Cardiac muscle cell (in vitro differentiated cells and primary cell): ENCODE measurements at places on chromosomes 2 and 18. TPM values are rescaled to one million over a fixed set of nuclear protein-coding genes. Genes with fewer than 3 reads are reported as not detected.
A peak's percentile ranks its signal among the peaks of the same experiment; 100 is the strongest.

- DNase-seq, result no peak
These were observed 88.8 kb downstream of the FHOD3 start for GRCh38 chr18:36386150-36386920.

DNAH6 gene
- total RNA-seq, result 0.18 and 0.66 TPM in 2 replicates

- DNase-seq, result no peak
These were observed 34.3 kb downstream of the GIGYF2 start for GRCh38 chr2:232731470-232731869.

IL1R2 gene
- not detected in 2 replicates for total RNA-seq

DNA sequence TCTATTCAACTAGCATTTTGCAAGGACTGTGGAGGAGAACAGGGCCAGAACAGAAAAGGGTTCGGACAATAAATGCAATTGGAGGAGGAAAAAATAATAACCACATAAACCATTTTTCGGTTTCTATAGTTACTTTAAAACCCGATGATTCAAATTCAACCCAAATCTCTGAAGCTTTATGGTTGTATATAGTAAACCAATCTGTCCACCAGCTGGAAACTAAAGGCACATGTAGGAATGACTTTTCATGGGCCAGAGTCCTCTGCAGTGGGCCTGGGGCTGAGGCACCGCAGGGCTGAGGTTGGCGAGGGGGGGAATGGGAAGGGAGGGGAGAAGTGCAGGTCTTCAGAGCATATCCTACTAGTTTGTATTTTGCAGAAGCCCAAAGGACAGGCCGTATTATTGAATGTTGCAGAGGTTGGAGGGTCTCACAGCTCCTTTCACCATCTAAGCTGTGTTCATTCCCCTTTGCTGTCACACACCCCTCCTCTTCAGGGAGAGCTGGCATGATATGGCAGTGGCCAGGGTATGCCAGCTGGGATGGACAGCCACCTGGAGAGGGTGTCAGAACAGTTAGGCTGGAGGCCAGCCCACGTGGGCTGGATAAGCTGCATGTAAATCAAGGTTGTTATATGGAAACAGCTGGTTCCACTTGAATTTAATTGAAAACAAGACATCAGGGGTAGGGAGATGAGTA lies 267.1 kb downstream of the PRKCE start:
- no peak for DNase-seq

GRCh38 chr2:107989445-107989844 lies 3.1 kb downstream of the SLC5A7 start:
- no peak for DNase-seq

- DNase-seq, result no peak
These were observed 10.1 kb upstream of the CERS6 start for GRCh38 chr2:168445960-168446359.

DNA sequence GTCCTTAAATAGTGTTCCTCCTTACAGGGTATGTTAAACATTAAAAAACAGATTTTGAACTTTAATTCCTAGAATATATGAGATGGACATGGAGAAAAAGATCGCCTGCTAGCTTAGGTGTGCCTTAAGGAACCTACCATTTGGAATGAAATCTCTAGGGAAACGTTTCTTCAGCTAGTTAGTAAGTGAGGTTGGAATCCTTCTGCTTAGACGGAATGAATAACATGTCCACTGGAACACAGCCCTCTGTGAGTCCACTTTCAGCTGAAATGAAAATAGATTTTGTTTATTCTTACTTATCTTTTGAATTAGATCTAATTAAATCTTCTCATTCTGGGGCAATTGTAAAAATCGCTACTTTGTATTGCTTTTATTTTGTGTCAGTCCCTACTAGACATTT lies 28.4 kb downstream of the NAB1 start:
- no peak for DNase-seq

- DNase-seq, result no peak
These were observed 342.3 kb upstream of the EPHA4 start for GRCh38 chr2:221914334-221914880.

ANKRD30B gene
- not detected in 2 replicates for total RNA-seq

DNA sequence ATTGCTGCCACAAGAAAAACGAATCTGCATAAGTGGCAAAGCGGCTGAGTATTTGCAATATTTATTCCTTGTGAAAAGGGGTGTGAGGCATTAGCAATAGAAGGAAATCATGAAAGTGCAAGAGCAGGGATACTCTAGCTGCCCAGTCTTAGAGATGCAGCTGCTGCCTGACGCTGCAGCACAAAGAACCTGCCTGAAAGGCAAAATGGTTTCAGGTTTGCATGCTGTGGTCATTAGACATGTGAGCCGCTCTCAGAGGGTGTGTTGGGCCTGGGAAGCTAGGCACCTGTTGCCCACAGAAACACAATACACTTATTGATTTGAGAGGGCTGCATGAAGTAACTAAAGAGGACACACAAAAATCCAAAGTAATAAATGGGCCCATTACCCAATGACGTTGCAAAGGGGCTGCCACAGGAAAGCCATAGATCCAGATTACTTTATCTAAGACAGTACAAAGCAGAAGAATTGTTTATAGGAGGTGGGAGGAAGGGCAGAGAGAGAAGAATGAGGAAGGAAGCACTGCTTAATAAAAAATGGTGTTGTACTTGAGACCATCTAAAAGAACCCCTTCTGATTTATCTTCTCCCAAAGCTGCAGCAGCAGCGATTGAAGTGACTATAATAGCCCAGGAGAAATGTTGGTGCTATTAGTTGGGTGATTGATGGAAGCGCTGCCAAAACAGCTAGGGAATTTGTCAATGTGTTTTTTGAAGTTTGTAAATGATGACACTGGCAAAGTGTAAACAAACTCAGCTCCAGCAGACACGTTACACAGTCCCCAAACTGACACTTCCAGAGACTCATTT lies 492.4 kb upstream of the ACVR2A start:
- DNase-seq, result no peak

BOLL gene
- 0.28 TPM in 1 of 2 replicates, not detected in the other for total RNA-seq

DNA sequence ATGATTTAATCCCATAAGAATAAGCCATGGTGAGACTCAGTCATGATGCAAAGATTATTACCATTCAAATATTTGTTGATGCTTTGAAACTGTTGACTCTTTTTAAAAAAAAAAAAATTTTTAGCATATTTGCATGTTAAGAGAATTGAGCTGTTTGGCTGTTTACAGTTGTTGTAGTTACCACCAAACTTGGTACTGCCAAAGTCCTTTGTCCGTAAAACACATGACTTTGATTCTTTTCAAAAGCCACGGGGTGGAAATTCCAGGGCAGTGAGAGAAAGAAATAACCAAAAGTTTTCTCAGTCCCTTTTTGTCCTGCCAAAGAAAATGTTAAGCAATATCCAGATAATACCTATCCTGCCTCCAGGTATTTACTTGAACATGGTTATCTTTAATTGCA lies 474.8 kb downstream of the METTL4 start:
- DNase-seq, result no peak

DNA sequence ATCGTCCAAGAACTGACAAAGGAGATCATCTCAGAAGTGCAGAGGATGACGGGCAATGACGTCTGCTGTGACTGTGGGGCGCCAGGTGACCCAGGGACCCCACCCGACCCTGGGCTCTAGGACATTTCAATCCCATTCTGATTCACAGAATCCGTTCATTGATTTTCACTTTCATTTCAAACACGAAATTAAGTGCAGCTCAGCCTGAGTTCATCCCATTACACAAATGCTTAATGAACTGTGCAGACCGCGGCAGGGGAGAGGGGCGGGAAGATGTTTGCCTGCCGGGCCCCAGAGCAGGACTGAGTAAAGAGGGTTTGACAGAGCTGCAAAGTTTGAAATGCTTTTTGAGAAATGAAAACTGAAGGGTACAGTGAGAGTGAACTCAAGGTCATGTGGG lies 67.1 kb downstream of the ITGB1BP1 start:
- no peak for DNase-seq

DUSP2 gene
- total RNA-seq, result 0.89 and 3.0 TPM in 2 replicates

DNA sequence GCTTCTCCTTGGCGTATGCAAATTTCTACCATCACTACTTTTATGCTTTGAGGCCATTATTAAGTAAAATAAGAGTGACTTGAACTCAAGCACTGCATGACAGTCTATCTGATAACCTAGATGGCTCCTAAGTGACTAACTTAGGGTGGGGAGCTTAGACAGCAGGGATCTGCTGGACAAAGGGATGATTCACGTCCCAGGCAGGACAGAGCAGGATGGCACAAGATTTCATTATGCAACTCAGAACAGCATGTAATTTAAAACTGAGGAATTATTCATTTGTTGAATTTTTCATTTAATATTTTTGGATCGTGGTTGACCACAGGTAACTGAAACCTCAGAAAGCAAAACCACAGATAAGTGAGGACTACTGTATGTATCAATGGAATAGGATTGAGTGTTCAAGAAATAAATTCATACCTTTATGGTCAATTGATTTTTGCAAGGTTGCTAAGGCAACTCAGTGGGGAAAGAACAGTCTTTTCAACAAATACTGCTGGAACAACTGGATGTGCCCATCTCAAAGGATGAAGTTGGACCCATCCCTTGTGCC lies 115.3 kb downstream of the MBD2 start:
- peak; percentile 15 for DNase-seq

- no peak for DNase-seq
These were observed 171.2 kb upstream of the SLC14A2 start for GRCh38 chr18:45444040-45444439.

- DNase-seq, result no peak
These were observed 45.8 kb upstream of the SMIM21 start for GRCh38 chr18:75473316-75473715.

RNF152 gene
- total RNA-seq, result 3.9 and 9.4 TPM in 2 replicates

- DNase-seq, result peak; percentile 32
These were observed 21.2 kb downstream of the SCG2 start for GRCh38 chr2:223580951-223581350.

CDH2 gene
- 205 and 267 TPM in 2 replicates for total RNA-seq

ALKAL2 gene
- total RNA-seq, result 0.95 TPM in 1 of 2 replicates, not detected in the other

GRCh38 chr18:78494204-78495085 lies 485.2 kb upstream of the SALL3 start:
- no peak for DNase-seq

DNA sequence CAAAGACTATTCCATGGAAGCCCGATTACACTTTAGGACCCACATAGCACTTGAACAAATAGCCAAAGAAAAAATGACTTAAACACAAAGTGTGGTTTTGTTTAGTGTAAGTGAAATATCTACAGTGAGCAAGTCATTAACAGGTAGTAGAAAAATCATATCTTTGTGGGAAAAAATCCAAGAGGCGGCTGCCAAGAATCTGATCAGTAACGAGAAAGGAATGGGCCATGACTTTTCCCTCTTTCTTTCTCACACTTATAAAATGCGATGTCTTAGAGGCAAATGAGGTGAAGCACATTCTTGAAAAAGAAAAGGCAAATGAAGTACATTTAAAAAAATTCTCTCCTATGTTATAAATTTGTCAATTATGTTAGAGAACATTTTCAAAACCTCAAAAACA lies 12.9 kb upstream of the GEMIN6 start:
- peak; percentile 82 for DNase-seq

- DNase-seq, result no peak
These were observed 24.4 kb downstream of the ZNF407 start for GRCh38 chr18:74622072-74622471.

- DNase-seq, result no peak
These were observed 458.7 kb upstream of the CNTNAP5 start for GRCh38 chr2:123566291-123566946.
